ENCODE measurements at places on chromosomes 5 and 9. TPM values are rescaled to one million over a fixed set of nuclear protein-coding genes. Genes with fewer than 3 reads are reported as not detected.

DNA sequence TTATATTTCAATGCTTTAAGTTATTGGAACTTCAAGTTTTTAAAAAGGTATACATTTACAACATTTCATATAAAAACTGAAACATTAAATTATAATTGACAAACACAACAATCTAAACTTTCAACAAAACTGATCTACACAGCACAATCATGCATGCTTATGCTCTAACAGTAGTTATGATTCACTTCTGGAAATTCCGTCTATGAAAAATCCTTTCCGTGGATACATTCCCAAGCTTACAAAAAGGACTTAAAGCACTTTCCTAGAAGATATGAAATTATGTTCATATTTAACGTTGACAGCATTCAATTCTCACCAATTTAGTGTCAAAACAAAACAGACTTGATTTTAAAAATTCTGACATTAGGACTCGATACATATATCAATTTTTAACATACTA, 3.7 kb downstream of the HNRNPH1 start:
- no peak for DNase-seq

DNA sequence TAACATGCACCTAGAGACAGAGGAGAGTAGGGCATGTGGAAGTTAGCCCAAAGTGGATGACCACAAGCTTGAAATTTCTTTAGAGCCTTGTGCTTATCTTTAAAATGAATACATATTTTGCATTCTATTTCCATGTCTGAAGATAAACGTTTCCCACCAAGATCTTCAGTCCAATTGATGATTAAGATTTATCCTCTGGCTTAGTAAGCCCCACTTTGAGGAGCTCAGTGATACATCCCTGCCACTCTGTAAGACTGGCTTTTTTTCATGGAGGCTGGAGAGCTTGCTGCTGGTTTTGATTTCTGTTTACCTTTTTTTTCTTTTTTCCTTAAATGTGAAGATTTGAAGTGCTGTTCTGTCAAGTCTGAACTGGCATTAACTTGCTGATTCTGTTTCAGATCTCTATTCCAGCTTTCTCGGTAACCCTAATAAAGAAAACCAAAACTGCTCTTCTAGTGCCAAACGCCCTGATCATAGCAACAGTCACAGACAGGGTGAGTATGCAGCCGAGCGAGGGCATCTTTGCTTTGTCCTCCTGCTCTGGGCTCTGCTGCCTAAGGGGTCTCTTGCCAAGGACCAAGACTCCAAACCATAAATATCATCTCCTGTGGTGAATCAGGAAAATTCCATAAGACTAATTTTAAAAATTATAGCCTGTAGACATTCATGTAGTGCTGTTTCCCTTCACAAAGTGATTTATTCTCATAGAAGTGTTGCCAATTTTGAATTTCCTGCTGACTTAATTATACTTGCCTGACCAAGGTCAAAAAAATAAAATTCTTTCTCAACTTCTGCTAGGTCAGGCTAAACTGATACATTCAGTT, 54.3 kb downstream of the GRAMD2B start:
- DNase-seq, result no peak

DNA sequence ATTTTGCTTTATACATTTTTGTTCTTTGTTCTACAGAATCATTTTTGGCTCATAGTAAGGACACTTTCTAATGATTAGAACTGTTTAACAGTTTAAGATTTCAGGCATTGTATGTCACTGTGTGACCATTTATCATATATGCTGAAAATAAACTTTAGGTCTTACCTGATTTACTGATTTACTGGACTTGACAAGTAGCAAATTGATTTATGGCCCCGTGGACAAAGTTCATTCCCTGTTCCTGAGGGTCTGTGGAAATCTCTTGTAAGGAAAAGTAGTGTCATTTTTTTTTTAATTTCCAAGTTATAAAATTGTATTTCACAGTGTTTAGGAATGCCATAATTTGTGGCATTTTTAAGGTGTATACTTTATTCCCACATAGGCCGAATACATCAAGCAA, 40.7 kb downstream of the KIF2A start:
- DNase-seq, result no peak

DNA sequence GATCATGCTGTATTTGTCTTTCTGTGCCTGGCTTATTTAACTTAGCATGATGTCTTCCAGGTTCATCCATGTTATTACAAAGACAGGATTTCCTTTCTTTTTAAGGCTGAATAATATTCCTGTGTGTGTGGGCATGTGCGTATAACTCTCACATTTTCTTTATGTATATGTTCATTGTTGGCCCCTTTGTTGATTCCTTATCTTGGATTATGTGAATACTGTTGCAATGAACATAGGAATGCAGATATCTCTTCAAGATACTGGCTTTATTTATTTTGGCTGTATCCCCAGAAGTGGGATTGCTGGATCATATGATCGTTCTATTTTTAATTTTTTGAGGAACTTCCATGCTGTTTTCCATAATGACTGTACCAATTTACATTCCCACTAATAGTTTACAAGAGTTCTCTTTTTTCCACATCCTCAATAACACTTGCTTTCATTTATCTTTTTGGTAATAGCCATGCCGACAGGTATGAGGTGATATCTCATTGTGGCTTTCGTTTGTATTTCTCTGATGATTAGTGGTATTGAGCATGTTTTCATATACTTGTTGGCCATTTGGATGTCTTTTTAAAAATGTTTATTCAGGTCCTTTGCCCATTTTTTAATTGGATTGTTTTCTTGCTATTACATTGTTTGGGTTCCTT, 38.0 kb downstream of the CREBRF start:
- DNase-seq, result no peak

The DNM1 gene
- total RNA-seq, result 31.4 TPM

The PCDHGB5 gene
- 12.1 TPM for total RNA-seq
